ENCODE measurements at places on chromosomes 5 and 9.

GRCh38 chr5:77140350-77140749, 53.3 kb upstream of the ZBED3 start:
- no peak for DNase-seq

GRCh38 chr5:144421411-144421810, 250.7 kb downstream of the KCTD16 start:
- no peak for DNase-seq

DNA sequence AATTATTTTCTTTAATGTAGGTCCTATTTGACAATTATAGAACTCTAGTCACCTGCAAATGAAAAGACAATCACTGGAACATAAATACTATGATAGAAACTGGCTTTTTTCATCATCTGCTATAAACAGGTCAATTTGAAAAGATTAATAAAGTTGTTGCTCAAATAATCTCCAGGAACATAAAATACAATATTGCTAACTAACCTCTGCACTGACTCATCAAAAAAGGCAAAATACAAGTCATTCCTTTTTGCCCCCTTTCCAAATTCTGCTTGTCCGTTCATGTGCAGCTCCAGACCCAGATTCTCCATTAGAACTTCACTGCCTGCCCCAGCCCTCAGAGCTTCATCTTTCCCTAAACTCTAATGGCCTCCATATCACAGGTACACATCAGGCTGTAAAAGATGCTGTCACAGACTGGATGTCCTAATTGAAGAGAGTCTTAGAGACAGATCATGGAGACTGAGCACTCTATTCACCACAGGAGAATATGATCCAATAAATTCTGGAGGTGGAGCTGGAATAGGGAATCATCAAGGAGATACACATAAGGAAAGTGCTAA, 1.6 kb downstream of the DCTN4 start:
- no peak for DNase-seq

DNA sequence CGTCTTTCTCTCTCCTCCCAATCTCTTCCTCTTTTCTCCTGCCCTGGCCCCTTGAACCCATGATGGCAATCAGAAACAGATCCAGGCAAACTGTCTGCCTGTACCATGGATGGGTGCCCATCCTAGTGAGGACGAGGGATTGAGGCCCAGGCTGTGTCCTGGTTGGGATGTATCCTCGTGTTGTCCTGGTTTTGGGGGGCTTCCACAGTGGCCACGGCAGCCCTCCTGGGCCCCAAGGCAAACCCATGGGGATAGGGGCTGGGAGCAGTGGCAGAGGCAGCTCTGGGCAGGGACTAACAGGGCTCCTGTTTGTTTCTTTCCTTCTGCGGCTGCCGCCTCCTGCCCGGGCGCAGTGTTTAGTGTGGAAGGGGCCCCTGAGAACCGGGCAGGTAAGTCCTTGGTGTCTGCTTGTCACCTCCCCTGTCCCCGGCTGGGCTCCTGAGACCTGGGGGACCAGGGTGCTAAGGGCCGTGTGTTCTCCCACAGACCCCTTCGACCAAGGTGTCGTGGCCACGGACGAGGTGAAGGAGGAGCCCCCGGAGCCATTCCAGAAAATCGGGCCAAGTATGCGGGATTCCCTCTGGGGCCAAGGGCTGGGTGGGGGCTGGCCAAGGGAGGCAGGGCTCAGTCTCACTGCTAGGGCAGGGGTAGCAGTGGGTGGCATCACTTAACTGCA, 70.0 kb downstream of the AMBP start:
- peak; percentile 79 for DNase-seq

- no peak for DNase-seq
Observed at GRCh38 chr9:121700832-121701419, 49.5 kb downstream of the DAB2IP start.

- DNase-seq = no peak
Observed at GRCh38 chr5:35096216-35096615, 48.5 kb upstream of the AGXT2 start.

All from osteocyte (in vitro differentiated cells).